ENCODE measurements at places on chromosomes 11 and 22.

- DNase-seq = no peak
Measured at GRCh38 chr11:112266410-112266778, 5.7 kb upstream of the PLET1 start.

DNA sequence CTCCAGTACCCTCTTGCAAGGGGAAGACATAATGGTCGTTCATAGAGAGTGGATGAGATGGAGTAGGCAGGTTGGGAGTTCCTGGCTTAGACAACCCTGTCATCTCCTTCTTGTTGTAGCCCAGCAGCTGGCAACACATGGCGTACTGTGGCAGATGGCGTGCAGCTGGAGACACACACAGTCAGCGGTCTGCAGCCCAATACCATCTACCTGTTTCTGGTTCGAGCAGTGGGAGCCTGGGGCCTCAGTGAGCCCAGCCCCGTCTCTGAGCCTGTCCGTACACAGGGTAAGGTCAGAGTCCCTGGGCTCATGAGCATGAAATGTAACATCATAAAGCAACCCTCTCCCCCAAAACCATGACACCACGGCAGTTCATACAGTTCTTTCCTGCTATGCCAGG is 8.7 kb downstream of the ROBO3 start:
- no peak for DNase-seq

DNA sequence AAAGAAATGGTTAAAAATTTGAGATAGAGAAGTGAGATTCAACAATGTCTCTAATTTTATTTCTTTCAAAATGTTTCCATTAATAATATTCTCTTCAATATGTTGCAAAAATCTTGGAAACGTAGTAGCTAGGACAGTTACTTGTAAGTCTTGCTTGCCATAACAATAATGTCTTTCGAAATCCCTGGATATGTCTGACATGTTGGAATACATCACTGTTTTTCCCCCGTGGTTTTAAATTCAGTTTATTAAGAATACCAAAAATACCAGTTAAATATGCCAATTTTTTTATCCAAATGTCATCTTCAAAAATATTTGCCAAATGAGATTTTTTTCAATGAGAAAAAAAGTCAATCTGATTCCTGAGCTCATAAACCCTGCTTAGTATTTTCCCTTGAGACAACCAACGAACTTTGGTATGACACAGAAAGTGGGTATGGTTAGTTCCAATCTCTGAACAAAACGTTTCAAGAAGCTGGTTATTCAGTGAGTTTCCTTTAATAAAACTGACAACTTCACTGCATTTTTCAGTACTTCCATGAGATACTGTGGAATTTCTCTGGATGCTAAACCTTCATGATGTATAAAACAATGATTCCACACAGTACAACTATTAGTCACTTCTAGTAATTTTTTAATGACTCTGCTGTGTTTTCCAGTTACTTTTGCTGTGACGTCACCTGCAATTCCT is 36.7 kb upstream of the AMPD3 start:
- no peak for DNase-seq

- no peak for DNase-seq
Measured at GRCh38 chr11:1064167-1064566, 10.5 kb upstream of the MUC2 start.

DNA sequence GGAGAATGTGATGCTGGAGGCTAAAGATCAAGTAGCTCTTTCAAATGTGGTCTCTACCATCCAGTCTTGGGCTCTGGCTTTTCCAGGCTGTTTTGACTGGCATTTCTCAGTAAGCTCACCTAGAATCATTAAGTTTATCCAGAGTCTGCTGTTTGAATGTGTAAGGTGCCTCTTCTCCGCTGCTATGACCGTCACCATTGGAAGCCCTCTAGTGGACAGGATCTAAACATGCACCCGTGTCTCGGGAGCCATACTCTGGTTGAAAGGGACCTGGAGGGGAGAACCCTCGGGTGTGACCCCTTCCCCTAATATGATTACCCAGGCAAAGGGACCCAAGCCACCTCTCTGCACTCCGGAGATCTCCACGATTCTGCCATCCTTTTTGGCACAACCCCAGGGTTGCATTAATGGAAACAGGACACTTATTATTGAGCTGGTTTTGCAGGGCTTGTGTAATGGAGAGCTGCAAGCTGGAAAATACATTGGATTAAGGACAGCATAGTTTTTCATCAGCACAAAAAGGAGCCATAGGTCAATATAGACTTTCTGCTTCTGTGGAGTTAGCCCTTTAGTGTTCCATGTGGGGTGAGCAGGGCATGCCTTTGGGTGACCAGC is 191.0 kb upstream of the LARGE1 start:
- no peak for DNase-seq

DNA sequence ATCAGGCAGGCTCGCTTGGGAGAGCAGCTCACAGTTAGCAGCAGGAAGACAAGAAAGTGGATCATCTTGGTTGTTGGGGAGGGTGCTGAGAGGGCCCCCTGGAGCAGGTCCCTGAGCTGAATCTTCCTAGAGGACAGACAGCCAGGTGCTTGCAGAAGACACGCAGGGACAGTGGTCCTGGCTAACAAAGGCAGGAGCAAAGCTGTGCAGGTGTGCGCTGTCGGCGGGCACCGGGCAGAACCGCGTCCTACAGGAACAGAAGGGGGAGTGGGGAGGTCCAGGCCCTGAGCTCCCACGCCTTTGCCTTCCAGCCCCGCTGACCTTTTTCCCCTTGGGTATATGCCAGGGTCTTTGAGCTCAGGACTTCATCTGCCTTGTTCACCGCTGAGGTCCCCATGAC is 30.1 kb upstream of the PARVB start:
- no peak for DNase-seq

All from T-cell (primary cell).